COR-L47 (cell line): ENCODE measurements at places on chromosomes 16 and 17.

DNA sequence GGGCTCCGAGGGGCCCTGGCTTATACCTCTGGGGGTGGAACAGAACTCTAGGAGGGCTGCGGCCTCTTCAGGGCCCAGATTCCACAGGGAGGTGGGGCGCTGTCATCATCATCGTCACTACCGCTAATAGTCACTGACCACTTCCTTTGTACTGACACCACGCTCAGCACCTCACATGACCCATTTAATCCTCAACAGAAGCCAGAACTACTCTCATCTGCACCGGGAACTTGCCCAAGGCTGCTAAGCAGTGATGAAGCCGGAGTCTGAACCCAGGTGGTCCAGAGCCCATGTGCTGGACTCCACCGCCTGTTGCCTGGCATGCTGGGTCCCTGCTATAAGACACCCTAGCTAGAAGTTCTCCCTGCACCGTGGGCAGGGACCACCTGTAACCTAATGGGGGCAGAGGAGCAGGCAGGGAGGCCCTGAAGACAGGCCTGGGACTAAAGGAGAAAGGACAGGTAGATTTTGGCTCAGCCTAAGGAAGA, 12.0 kb downstream of the UNC13D start:
- DNase-seq = no peak

DNA sequence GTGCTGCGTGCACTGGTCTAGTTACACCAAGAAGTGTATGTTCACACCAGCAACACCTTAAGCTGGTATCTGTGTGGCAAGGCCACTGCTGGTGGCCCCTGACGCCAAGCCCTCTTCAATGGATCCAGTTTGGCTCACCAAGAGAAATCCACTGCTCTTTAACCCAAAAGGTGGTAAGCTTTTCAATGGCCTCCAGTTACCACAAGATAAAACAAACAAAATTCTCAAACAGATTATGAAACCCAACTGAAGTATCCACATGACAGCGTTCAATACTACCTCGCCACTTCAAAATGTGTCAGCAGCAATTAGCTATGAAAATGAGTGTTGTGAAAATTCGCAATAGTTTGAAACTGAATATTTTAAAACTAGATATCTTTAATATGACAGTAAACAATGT, 96.5 kb upstream of the AKTIP start:
- no peak for DNase-seq

DNA sequence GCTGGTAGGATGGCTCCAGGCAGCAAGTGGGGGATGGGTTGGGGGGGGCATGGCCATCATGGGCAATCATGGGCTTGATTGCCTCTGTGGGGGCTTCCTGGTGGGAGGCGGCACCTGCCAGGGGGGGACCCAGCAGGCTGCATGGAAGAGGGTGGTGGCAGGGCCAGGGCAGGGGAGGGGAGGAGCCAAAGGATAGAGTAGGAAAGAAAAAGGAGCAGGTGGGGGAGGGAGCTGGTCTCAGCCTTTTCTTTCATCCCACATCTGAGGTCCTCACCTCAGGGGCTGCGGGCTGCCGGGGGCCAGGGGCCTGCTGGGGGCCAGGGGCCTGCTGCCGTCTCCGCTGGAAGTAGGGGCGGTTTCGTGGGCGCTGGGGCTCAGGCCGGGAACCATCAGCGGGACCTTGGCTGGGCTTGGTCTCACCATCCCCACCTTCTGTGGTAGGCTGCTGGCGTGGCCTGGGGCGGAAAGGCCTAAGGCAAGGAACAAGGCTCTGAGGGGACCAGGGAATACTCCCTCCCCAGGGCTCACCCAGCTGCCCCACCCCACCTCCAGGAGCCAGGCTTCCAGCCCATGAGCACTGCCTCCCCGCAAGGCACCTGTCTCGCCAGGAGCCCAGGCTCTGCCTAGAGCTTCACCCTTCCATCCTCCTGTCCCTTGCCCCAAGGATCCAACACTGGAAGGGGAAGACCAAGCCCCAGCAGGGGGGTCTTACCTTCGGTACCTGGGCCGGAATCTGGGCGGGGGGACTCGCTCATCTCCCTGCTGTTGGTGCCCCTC, 5.0 kb downstream of the YBX2 start:
- DNase-seq = no peak

DNA sequence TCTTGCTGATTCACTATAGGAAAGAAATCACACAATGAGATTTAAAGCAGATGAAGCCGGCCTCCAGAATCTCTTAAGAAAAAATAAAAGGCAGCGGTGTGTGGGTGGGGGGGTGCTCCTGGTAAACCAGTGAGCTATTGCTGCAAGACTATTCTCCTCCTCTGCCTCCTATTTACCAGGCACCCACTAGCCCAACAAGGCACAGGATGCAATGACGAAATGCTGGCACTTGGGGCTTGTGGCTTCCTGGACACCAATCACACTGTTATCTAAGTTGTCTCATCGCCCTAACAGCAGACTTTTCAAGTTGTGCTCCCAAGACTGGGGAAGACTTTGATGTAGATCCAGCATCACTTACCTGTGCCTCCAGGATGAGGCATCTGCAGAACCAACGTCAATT, 50.2 kb upstream of the NDRG4 start:
- DNase-seq = no peak

- DNase-seq = no peak
Measured at GRCh38 chr16:68356249-68356918, 45.6 kb downstream of the PRMT7 start.

DNA sequence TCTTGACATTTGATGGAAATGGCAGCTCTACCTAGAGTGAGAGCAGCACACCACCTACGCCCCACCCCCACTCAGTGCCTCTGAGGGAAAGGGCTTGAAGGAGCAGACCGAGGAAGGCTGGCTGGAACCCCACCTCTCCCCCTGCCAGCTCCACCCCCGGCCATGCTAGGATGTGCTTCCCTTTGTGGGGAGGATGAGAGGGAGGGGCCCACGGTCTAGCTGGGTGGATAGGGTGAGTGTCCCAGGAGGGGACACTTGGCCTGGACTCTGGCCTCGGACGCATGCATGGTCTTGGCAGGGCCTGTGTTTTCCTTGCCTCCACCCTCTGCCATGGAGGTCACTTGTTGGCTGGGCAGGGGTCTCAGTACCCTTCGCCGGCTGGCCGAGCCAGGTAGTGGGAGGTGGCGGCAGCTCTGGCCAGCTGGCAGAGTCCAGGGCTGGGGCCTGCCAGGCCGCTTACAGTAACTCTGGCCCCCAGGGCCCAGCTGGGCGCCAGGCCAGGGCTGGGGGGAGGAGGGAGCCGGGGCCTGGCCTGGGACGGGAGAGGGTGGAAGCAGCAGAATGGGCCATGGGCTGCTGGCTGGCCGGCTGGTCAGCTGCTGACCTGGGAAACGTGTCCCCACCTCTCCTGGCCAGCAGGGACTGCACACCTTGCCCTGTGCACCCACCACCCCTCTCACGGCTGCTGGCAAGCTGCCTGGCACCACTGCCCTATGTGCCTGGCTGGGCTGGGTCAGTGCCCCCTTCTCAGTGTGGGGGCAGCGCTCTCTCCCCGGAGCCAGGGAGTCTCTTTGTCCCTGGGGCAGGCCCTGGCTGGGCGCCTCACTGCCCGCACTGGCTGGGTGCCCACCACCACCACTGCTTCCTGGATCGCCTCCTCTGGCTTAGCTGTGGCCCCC, 23.0 kb downstream of the RARA start:
- no peak for DNase-seq

- no peak for DNase-seq
Measured at GRCh38 chr16:11180489-11180888, 75.5 kb downstream of the SOCS1 start.

DNA sequence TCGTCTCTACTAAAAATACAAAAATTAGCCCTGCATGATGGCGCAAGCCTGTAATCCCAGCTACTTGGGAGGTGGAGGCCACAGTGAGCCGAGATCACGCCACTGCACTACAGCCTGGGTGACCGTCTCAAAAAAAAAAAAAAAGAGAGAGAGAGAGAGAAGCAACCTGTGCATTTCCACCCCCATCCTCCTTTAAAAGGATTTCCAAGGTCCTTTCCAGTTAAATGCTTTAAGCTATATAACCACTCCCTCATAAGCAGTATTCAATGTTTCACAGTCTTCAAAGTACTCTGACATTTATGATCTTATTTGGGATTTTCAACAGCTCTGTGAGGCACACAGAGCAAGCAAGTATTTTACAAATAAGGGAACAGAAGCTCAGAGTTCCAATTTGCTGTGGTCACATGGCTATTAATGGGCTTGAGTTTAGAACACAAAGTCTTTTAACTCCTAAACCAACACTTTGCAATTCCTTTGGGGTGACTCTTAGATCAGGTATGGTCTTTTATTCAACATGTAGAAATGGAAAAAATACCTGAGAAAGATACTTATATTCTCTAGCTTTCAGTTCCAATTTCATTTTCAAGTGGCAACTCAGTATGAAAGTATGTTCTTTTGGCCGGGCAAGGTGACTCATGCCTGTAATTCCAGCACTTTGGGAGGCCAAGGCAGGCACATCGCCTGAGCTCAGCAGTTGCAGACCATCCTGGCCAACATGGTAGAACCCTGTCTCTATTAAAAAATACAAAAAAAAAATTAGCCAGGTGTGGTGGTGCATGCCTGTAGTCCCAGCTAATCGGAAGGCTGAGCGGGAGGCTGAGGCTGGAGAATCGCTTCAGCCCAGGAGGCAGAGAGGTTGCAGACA, 31.3 kb downstream of the SPOP start:
- DNase-seq = no peak

DNA sequence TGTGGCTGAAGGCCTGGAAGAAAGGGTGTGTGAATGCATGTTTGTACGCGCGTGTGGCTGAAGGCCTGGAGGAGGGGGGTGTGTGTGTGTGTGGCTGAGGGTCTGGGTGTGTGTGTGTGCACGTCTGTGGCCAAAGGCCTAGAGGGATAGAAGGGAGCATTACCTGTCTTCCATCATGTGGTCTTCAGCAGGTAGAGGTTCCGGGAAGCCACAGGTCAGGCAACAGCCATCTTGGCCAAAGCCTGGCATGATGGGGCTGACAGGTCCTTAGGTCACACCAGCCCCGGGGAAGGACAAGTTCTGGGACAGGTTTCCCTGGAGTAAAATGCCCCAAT, 5.2 kb downstream of the LITAFD start:
- no peak for DNase-seq

GRCh38 chr17:14442798-14443528, 142.1 kb downstream of the HS3ST3B1 start:
- no peak for DNase-seq

GRCh38 chr16:35492225-35492624, 2032.8 kb downstream of the TP53TG3F start:
- no peak for DNase-seq

DNA sequence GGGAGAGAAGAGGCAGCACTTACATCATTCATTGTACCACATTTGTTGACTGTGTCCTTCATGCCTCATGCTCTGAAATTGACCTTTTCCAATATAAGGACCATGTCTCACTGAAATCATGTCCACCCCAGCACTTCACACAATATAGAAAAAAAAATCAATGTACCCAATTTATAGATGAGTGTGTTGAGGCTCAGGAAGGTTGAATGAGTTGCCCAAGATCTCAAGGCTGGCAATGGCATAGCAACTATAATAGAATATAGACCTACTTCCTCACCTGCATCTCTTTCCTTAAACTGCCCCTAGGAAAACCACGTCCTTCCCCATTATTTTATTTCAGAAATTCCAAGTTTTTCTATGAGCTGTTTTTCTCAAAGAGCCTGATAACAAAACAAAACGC, 912 bp upstream of the VAT1L start:
- no peak for DNase-seq

GRCh38 chr17:32596206-32596605, 109.4 kb downstream of the CDK5R1 start:
- no peak for DNase-seq

DNA sequence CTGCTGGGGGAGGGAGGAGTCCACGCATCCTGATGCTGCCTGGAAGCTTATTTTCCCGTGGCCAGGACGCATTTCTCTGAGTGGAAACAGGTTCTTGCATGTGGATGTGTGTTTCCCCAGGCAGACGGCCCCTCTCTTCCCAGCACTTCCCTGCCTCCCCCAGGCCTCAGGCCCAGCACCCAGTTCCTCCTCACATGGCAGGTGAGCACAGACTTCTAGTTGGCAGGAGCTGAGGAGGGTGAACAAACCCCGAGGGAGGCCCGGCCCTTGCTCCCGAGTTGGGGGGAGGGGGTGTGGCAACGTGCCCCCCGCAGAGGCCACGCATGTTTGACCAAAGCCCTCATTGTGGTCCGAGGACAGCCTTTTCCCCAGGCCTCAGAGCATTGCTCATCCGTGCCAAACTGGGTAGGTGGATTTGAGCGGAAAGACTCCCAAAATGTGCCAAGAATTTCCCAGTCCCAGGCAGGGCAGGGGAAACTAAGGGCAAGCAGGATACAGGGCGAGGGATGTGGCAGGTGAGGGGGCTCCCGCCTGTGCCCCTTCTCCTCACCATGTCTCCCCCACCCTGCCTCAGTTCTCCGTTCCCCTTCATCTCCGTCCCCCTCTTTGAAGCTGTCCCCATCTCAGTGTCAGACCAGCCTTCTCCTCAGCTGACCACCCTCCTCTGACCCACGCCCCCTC, 1.5 kb upstream of the SPEM1 start:
- DNase-seq = no peak

DNA sequence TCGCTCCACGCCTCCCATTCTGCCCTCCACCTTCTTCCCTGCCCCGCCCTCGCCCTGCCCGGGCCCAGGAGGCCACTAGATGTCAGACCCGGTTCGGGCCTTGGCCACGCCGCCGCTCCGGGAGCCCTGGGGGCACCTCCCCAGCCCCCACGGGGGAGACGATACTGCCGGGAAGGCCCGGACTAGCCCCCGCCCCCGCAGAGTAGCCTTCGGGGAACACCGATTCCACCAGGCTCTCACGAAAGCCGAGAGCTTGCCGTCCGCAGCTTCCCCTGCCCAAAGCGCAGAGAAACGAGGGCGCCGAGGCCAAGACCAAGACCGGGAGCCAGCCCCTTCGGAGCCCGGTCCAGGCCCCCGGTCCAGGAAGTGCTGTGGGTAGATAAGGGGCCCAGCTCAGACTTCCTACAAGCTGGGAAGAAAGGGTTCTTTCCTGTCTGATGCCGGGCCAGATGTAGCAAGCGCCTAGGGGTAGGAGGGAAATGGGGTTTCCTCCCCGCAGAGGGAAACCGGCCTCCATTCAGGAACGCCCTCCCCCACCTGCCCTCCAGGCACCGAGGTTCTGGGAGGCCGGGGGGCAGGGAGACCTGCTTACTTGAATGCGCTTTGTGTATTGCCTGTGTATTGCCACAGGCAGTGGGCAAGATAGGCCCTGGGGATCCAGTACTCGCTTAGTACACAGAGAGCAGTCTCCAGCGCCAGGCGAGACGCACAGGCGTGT, 806 bp upstream of the CYB561 start:
- DNase-seq = peak; percentile 86

DNA sequence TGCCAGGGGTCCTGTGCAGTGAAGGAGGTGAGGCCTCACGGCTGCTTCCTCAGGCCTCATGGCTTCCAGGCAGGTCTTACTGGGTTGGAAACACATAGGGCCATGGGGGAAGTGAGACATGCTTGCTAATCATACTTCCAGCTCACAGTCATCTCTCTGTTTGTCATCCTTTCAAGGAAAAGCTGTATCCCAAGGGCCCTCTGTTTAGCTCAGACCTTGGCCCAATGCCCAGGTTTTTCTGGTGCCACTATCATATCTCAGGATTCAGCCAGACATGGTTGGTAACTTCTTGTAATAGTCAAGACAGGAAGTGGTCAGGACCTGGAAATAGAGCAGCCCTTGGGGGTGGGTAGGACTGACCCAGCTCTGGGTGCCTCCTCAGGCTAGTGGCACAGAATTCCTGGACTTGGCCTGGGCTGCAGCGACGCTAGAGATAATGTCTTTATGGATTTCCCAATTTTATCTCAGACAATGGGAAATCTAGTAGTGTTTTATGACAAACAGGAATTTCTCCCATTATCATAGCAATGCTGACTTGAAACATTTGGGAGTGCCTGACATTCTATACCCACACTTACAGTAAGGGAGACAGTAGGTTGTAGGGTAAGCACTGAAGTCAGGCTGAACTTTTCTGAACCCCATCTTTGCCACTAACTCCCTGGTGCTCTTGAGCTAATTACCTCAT, 13.5 kb upstream of the ITGB3 start:
- peak; percentile 32 for DNase-seq

GRCh38 chr16:89616623-89617022, 3.2 kb downstream of the DPEP1 start:
- no peak for DNase-seq
